Stimulated activated CD4-positive, alpha-beta T cell treated with anti-CD3 and anti-CD28 coated beads, Interleukin-1b, Interleukin-23, amount 100 ng/mL, for 48 hours (primary cell): ENCODE measurements at places on chromosomes 12 and 14.

DNA sequence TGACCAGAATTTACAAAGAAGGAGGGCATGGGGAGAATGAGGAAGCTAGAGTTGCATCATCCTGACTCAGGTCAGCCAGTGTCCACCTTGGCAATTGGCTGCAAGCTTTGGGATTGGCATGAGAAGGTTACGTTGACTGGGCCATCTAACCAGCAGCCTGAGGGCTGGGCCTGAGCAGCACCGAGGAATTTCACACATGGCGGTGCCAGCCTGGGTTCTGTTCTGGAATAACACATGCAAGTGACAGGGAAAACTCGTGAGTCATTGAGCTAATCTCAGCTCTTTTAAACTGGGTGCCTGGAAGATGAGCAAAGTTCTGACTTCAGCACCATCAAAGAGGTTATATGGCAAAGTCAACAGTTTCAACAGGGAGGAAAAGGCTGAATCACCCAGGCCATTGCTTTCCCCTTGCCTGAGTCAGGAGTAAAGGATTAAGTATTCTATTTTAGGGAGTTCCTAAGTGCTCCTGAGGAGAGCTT is 543.2 kb upstream of the TBX3 start:
- DNase-seq: no peak

DNA sequence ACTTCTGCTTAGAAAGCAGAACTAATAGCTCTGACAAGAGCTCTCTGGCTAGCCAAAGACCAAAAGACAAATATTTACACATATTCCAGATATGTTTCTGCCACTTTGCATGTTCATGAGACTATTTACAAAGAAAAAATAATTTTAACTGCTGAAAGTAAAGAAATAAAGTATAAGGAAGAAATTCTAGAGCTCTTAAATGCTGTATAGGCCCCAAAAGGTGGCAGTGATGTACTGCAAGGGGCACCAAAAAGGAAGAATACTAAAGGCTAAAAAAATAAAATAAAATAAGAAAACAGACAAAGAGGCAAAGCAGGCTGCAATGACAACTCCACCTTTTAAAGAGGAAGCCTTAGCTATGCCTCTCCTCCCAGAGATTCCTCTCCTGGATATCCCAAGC is 23.0 kb downstream of the KLRK1 start:
- DNase-seq: no peak

- no peak for DNase-seq
These were observed 56.5 kb downstream of the DAD1 start for GRCh38 chr14:22532345-22533056.

- no peak for DNase-seq
These were observed 36.2 kb downstream of the GCN1 start for GRCh38 chr12:120158351-120158750.

- DNase-seq: no peak
These were observed 18.6 kb upstream of the TMEM106C start for GRCh38 chr12:47944685-47945340.

DNA sequence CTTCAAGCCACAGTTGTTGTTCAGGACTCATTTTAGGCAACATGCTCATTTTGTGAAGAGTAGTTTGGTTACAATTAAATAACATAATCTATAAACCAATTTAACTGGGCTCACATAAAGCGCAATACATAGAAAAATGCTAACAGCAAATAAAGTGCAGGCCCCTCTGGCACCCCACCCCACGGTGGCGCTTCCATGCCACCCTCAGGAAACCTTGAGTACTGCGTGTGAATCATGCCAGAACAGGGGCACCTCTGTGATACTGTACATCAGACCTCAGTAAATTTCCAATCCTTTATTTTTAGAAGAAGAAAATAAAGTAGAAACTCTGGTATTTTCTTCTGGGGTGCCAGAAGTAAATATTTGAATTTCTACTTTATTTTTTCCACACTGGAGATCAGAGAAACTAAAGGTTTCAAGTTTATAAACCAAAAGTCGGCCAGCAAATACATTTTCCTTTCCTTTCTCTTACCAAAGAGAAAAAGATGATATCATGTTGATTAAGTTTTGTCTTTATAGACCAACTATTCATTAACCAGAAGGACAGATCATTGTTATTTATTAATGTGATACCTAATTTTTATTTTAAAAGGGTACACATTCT is 316.8 kb downstream of the PAWR start:
- peak; percentile 10 for DNase-seq

DNA sequence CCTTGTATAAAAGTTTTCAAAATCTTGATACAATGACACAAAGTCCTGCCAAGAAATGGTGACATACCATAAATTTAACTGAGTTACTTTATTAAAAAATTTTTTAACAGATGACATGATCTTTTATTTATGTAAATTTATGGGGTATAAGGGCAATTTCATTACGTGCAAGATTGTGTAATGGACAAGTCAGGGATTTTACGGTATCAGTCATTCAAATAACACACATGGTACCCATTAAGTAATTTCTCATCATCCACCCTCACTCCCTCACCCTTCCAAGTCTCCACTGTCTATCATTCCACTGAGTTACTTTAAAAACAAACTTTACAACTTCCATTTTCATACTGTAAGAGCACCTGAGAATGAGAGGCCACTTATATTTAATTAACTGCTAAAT is 37.4 kb downstream of the SPTLC2 start:
- DNase-seq: no peak

DNA sequence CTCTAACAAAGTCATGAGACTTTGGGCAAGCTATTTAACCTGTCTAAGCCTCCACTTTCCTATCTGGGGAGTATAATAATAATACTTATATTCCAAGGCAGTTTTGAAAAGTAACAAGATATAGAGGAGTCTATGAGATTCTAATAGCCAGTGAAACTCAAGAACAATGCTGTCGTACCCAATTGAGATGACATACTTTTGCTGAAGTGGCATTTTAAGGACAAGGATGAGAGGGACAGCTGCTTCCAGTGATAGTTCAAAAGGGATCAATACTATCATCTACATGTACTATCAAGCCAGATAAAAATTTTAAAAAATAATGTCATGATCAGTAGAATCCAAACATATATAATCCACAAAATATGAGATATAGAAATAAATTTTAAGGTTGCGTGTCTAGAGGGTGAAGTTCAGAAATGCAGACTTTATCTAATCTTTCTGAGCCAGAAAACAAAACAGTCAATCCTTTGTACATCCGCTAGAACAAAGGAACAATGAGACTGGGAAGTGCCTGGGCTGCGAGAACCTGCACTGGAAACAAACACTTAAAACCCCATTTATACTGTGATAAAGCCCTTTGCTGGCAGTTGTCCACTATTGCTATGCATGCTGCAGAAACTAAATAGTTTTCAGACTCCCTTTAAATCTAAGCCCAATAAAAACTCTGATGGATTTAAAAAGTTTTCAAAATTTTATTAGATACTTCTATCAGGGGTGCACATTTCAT is 38.6 kb downstream of the PTPRB start:
- no peak for DNase-seq

GRCh38 chr12:87270919-87271318 is 758.3 kb downstream of the C12orf50 start:
- no peak for DNase-seq

- no peak for DNase-seq
These were observed 16.2 kb downstream of the SLC2A14 start for GRCh38 chr12:7856516-7856915.

GRCh38 chr12:105466901-105467598 is 136.6 kb downstream of the C12orf75 start:
- DNase-seq: no peak

DNA sequence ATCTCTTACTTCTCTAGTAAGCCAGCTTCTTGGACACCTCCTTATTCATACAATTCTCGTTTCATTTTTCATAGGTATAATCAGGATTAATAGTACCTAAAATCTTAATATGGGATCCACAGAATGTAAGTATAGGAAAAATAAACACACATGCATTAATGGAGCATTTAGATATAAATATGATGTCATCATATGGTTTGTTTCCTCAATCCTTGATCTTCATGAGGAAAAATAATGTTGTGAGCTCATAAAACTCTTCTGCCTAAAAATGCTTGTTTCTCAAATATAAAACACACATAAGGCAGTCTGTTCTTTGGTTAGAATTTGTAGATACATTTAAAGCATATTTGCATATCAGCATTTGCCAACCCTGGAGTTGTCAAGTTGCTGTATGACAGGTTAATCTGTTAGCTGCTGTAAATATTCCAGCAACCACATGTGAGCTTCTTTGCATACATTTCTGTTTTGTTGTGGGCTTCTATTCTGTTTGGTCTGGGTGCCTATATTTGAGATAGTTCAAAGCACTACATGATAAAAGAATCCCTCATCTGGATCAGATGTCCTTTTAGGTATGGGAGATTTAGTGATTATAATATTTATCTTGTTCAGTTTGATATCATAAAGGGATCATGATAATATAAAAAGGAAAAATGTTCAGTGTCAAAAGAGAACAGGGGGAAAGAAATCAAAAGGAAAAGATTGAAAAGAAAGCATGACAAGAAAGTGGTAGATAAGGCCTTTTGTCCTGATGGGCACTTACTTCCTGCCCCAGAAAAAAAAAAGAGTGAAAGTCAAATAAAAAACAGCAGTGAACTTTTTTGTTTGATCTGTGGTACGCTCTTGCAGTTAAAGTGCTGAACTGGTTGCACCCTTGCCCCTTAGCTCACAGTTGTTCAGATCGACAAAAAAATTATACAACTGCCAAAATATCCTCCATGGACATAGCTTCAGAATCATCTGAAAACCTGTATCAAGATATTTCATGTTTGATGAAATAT is 68.6 kb downstream of the ACSS3 start:
- DNase-seq: no peak

DNA sequence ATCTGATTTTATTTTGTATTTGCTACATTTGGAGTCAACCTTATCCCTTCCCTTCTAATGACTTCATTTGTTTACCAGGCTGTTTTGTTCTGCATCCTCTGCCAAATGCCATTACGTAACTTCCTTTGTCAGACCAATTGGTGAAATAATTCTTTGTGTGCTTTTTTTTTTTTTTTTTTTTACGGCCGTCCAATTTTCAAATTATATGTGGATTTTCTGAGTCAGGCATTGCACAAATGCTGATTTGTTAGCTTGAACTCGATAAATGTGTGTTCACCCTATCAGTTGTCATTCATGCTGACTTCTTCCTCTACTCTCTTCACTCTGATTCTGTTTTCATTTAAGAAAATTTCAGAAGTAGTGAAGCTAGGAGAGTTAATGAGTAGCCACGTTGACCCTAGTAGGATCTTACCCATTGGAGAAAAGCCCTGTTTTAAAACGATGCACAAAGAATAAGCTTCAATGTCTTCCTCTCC is 386.2 kb downstream of the DIO2 start:
- no peak for DNase-seq

- no peak for DNase-seq
These were observed 27.1 kb upstream of the TCL1A start for GRCh38 chr14:95741038-95741490.

- no peak for DNase-seq
These were observed 45.5 kb upstream of the ERGIC2 start for GRCh38 chr12:29426498-29426897.

DNA sequence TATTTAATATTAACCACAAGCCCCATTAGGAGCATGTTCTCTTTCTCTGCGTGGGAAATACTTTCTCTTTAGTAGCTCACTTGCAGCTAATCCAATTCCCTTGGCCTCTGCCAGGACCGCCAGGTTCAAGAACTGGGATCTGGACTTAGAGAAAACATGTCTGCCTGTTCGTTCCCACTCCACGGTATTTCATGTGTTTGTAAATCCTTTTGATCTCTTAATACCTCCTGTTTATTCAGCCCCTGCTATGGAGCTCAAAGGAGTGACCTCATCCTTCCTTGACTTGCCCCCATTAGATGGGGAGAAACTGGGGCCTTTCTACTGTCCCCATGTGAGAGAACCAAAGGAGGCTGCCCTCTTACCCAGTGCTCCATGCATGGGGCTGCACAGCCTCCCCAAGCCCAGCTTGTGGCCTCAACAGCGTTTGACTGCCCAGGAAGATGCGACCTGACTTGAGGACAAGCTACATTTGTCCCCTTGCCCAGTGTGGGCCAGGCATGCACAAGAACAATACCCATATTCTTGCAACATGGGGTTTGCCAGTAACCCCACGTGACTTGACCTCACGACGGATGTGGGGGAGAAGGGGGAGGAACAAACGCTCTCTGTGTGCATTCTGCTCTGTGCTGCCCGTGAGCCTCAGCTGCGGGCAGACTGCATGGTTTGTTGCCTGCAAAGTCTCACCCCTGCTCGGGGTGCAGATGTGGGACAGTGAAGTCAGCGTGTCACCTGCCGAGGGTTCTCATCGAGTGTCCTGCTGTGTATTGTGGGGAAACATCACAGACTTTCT is 30.3 kb downstream of the CD9 start:
- peak; percentile 66 for DNase-seq

DNA sequence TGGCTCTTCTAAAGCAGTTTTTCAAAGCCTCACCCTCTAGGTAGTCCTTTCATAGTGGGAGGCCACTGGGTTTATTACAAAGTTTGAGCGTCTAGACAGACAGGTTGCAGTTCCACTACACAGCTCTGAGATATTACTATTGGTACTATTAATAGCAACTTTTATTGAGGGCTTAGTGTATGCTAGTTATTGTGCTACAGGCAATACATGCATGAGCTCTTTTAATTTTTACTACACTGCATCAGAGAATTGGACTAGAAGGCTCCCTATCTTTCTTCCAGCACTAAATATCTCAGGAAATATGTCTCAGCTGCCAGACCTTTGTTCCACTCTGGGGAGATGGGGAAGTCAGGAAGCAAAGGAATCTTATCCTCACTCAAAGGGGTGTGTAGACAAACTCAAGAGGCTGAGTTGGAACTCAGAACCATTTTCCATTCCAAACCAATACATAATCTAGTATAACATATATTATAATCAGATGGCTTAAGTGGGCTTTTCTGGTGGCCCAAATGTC is 161.8 kb upstream of the SLC38A2 start:
- no peak for DNase-seq

GRCh38 chr12:104686196-104686595 is 229.4 kb downstream of the CHST11 start:
- DNase-seq: no peak

DNA sequence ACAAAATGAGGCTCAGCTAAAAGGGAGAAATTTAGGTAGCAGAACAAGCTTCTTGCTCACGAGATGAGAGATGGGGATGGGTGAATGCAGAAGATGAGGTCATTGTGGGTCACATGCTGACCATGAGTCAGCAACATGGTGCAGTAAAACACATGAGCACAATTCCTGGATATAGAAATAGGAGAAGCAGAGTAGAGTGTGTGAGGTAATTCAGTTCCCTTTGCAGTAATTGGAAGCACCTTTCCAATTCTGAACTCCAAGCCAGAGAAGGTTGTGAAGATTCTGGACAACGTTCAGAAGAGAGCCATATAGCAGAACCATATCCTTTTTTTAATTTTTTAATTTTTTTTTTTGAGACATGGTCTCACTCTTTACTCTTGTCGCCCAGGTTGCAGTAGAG is 62.0 kb upstream of the LMNTD1 start:
- no peak for DNase-seq
